ENCODE measurements at places on chromosomes 5 and 9.

GRCh38 chr5:175501759-175502158, 23.4 kb downstream of the SFXN1 start:
- no peak for DNase-seq

DNA sequence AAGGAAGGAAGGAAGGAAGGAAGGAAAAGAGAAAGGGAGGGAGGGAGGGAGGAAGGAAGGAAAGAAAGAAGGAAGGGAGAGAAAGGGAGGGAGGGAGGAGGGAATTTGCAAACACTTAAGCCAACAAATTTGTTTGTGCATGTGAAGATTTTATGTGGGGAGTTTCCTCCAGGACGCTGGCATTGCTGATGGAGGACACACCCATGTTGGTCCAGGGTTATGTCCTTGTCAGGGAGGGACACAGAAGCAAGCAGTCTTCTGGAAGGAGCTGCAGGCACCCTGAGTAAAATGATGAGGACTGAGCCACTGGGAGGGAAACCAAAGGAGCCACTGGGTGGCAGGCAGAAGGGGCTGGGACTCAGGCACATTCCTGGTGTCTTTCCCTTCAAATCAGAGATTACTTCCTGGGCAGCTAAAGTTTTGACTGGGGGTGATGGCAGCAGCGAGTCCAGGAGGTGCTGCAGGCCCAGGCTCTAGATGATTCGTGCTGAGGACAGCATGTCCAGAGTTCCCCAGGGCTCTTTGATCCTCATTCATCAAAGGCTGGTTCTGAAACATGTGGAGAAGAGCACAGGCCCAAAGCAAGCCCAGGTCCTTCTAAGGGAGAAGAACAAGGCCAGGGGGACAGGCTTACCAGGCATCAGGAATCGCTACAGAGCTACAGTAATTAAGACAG, 109.2 kb downstream of the PAX5 start:
- no peak for DNase-seq

DNA sequence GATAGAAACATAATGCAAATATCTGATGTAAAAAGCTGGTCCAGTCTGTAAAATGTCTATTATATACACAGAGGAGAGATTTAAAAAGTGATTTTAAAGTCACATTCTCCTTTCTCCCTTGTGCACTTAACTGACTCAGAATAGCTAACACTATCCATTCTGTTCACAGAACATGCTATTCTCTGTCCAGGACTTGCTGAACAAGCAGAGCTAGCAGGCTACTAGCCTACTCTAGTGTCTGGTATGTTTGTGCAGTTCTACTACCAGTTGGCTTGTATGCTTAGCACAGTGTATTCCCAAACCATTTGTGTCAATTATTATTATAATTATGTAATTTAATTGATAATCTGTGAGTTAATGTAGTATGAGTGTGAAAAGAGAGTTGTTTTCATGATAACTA, 161.7 kb upstream of the NUDT12 start:
- no peak for DNase-seq

- no peak for DNase-seq
Observed at GRCh38 chr5:111374380-111374779, 138.0 kb downstream of the STARD4 start.

DNA sequence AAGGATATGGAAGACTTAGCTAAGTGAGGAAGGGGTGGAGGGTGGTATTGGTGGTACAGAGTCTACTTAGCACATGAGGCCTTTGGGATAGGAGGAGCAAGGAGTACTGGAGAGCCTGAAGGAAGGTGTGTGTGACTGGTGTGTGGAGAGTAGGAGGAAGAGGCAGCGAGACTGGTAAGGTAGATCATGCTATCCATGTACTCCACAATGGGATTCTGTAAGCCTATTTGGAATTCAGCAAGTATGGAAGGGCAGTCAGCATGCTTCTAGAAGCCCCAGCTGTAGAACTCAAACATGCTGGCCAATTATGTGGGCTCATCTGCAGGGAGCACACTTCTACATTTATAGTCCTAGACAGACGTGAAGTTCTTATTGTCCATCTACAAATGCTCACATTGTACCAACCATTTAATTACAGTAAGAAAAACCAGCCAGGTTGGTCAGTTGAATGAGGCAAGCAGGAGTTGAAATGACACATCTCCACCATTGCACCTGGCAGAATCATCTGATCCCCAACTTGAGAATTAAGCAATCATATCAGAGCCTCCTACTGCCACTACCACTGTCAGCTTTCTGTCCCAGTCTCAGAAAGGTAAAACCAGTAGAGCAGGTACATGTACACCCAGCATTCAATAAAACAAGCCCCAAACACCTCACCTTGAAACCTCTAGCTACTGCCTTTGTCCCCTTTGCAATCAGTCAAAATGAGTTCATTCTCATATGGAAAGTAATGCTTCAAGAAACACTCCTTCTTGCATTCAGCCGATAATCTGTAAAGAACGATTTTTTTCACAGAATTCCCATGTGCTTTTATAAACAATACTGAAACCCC, 60.9 kb upstream of the GLRX start:
- DNase-seq, result no peak

DNA sequence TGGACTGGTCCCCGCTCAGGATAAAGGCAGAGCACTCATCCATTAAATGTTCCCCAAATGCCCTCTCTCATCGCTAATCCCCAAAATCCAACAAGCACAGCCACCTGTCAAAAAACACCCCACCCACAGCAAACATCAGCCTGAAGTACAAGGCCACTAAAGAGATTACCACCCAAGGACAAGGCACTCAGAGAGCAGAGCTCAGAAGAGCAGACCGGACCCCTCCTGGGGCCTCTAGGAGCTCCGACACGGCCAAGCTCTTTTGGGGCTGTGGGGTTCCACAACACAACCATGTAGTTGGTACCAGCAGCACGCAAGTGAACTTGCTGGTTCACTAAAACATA, 9.8 kb downstream of the VDAC1 start:
- no peak for DNase-seq

- no peak for DNase-seq
Observed at GRCh38 chr5:28957450-28957849, 1919.1 kb upstream of the CDH9 start.
